Sciatic nerve (tissue), 2 donors: ENCODE measurements at places on chromosomes 13 and 19.
A peak's percentile ranks its signal among the peaks of the same experiment; 100 is the strongest.

DNA sequence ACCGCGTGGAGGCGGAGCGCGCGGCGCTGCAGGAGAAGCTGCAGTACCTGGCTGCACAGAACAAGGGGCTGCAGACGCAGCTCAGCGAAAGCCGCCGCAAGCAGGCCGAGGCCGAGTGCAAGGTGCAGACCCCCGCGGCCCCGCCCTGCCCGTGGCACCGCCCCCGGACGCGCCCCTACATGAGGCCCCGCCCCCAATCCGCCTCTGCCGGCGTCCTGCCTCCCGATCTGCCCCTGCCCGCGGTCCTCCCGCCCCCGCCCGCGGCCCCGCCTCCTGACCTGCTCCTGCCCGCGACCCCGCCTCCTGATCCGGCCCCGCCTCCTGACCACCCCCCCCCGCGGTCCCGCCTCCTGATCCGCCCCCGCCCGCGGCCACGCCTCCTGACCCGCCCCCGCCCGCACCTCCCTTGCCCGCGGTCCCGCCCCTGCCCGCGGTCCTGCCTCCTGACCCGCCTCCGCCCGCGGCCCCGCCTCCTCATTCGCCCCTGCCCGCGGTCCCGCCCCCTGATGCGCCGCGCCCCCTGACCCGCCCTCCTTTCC lies 11.7 kb downstream of the PRR36 start:
- peak; percentile 77 for DNase-seq

DNA sequence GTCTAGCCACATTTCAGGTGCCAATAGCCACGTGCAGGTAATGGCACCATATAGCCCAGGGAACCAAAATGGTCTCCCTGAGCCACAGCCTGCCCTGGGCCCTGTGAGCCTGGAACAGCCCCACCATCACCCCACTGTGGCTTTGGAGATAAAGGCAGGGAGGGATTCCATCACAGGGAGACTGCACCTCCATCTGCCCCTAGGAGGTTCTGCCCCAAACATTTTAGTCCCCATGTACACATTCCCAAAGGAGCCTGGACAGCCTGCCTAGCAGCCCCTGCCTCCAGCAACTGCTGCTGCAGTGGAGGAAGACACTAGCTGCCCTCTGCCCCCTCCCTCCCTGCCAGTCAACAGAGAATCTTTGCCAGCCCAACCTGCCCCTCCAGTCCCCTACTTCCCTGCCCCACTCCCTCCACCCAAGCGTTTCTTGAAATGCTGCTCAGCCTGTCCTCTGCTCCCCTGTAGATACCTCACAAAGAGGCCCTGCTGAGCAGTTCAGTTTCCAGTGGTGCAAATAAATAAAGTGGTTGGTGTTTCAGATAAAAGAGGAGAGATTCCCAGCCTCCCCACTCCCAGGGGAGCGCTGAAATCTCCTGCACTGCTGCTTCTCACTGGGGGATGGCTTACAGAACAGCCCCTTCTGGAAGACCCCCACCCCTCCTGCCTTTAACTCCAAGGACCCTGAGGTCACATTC lies 921.8 kb downstream of the UQCRFS1 start:
- DNase-seq = no peak

DNA sequence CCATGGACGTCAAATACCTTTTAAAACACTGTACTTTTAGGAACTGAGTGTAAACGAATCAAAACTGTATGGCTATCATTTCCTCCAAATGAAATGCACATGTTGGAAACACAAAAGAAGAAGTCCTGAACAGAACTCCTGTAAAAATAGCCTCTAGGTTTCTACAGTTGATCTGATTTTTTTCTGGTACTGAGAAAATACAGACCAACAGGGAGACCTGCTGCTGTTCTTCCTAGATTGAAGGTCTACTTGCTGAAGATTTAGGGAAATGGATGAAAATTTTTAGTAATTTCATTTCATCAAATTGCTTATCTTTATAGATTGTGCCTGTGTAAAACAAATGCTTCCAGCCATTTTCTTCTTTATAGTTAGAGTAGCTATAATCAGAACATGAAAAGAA lies 520.4 kb downstream of the SLITRK6 start:
- DNase-seq = no peak

DNA sequence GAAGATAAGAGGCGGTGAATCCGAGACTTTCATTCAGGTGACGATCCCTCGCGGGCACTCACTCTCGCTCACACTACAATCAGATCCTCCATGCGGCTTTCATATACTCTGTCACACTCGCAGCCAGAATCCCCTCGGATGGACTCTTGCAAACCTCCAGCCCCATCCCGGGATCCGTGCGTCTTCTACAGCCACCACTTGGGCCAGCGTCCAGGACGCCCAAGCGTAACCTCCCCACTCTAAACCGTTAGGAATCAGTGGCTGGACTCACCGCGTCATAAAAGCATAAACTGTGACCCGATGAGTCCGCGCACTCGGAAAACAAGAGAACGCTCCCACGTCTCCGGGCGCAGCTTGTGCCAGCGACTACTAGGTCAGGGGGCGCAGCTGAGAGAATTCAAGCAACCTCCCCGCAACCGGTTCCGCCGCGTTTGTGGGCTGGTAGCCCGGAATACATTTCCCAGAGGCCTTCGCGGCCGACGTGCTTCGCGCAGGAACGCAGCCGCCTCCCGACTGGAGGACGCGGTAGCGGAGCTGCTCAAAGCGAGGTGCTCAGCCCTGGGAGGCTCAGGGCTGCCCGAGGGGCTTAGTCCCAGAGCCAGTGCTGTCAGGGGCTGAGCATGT lies 27.6 kb downstream of the ZNF607 start:
- DNase-seq = peak; percentile 87
